ENCODE measurements at places on chromosomes 2 and 18.

- no peak for DNase-seq
Observed at GRCh38 chr2:139177041-139177440, 396.9 kb upstream of the NXPH2 start.

DNA sequence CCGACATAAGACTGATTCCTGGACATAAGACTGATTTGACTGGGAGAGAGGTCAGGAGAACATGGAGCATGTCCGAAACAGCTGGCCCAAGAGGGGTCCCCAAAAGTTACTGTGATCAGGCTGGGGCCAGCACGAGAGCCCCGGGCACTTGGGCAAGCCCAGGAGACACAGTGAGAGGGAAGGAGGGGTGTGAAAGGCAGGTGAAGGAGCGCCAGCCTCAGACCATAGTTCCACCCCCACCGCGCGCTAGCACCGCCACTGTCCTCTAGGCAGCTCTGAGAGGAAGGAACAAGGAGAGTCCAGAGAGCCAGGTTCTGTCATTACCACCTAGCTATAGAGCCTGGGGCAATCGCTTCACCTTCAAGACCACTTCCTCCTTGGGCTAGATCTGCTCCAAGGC lies 78.2 kb upstream of the DAPL1 start:
- no peak for DNase-seq

DNA sequence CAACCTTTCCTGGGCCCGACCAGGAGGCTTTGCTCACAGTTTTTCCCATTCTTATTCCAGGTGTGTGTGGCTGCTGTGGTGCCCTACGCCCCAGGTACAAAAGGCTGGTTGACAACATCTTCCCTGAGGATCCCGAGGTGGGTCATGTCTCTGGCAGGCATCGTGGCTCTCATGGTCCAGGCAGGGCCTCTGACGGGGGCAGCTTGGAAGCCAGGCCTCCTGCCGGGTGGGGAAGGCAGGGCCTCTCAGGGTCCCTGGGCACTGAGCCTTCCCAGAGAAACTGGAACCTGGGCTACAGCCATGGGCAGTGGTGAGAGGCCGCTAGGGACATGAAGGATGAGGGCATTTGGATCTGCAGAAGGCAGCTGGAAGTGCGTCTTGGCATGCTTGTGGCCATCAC lies 49.4 kb downstream of the EFR3B start:
- DNase-seq, result no peak

- no peak for DNase-seq
Observed at GRCh38 chr2:27381577-27382181, 1.1 kb upstream of the ZNF513 start.

GRCh38 chr2:68813596-68813995 lies 57.6 kb downstream of the BMP10 start:
- DNase-seq, result no peak

DNA sequence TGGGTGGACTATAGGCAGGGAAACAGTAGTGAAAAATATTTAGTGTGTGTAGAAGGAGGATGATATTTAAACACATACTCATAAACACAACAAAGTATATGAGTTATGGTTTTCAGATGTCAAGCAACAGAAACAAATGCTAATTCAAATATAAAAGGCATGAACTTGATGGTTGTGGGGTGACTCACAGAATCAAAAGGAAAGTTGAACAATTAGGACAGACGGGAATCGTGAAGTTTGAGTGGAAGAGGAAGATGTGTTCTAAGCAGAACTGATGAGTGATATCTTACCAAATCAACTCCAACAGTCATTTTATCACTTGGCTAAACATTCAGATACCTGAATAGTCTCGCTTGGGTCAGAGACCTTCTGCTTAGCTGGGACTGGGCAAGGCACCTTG lies 53.6 kb upstream of the ITGA6 start:
- DNase-seq, result no peak

DNA sequence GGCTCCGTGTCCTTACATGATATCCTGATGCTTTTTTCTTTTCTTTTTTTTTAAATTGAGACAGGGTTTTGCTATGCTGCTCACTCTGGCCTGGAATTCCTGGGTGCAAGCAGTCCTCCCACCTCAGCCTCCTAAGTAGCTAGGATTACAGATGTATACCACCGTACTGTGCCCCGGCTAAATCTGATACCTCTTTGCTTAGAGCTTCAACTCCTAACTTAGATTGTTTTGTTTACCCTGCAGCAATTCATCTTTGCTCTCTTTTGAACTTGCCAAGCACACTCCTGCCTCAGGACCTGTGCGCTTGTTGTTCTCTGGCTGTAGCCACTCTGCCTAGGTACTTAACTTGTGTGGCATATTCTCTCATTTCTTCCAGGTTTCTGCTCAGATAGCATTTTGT lies 24.5 kb downstream of the RAB10 start:
- DNase-seq, result no peak

DNA sequence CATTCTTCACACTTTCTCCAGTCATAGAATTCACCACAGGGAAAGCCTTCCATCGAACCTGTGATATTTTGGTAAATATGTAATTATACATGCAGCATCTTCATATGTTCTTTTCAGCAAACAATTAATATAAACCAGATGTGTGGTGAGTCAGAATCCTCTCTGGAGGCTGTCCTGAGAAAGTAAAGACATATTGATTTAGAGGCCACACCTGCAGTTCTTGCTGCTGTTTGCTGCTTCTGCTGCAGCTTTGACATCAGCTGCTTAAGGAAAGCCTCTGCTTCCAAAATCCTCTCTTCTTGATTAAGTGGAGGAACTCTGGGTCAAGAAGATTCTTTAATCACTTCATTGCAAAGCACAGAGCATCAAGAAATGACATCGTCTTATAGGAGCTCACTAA lies 568.8 kb upstream of the ZEB2 start:
- no peak for DNase-seq

- no peak for DNase-seq
Observed at GRCh38 chr2:185404578-185404977, 334.0 kb upstream of the FSIP2 start.

DNA sequence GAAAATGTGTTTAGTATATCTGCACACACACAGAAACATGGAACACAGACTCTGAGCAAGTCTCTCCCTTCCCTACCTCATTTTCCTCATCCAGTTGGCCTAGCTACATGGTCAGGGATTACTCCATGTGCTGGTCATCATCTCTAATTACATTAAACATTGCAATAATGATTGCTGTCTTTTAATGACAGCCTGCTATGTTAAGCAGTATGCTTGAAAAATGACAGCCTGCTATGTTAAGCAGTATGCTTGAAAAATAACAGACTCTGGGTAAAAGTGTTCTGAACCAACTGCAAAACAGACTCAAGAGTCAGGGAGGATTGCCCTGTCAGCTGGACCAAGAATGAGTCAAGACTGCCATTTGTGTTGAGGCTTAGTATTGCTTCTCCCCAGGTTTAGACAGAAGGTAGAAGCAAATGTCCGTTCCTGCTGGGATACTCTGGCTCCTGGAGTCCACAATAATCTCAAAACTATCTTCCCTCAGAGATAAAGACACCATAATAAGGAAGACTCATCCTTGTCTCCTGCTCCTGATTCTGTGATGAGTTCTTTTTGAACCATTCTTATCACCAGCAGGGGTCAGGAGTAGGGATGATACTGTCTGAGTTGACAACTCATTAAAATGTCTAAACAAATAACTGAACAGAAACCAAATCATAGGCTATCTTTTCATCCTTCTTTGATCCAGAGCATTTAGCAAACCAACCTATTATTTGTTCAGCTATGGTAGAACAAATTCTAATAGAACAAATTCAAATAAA lies 57.7 kb downstream of the CCDC93 start:
- no peak for DNase-seq

Measured in hypothalamus (tissue), 51 donors.